ENCODE measurements at places on chromosomes 7 and 10. TPM values are rescaled to one million over a fixed set of nuclear protein-coding genes. Genes with fewer than 3 reads are reported as not detected.

Gene DIP2C
- total RNA-seq = 13.2 TPM

Gene MLXIPL
- total RNA-seq = 3.0 TPM

Gene BHLHA15
- total RNA-seq = 1.8 TPM

Gene HILPDA
- 17.4 TPM for total RNA-seq

Gene PIP
- not detected for total RNA-seq

Gene HTRA1
- 2.4 TPM for total RNA-seq

Gene TAS2R38
- not detected for total RNA-seq

Gene KNDC1
- total RNA-seq = 1.2 TPM

Gene FRMPD2
- total RNA-seq = 1.9 TPM

GRCh38 chr7:2094454-2095045 lies 138.2 kb downstream of the MAD1L1 start:
- no peaks in the 10 kb centered on the region for H3K36me3 ChIP-seq
- H3K4me1 ChIP-seq = no peaks in the 10 kb centered on the region
- DNase-seq = no peak
- H3K27me3 ChIP-seq = no peaks in the 10 kb centered on the region

DNA sequence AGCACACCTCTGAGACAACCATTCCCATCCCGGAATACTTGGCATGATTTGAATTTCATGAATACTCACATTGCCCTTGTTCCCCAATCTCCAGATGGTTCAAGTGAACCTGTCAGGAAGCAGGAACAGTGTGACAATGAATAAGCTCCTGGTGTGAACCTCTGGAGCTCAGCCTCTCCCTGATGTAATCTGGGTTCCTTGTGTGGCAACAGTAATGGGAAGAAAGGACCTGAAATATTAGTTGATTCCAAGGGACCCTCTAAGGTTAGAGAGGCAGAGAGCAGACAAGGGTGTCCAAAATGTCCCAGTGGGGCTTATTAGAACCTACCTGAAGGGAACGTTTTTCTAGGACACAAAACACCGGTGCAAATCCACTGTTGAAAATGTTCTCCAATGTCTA lies 8.5 kb downstream of the OR2A7 start:
- H3K4me1 ChIP-seq = no peaks in the 10 kb centered on the region
- DNase-seq = peak; percentile 13
- H3K36me3 ChIP-seq = peaks cover 6% of the 10 kb centered on the region

DNA sequence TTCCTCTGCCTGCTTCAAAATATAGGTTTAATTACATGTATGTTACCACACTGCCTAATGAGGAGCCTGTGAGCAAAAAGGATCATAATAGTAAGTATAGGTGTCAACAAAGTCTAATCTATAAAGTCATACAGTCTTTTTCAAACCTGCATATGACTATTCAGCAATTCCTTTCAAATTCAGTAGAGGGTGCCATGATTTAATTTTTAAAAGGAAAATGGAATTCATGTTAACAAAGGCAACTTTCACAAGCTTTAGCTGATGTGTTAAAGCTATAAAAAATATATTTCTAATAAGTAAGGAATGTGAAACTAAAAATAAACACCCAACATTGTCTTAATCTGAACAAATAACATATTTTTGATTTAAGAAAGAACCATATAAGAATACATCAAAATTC lies 52.1 kb downstream of the MPP7 start:
- H3K27me3 ChIP-seq = no peaks in the 10 kb centered on the region
- no peaks in the 10 kb centered on the region for H3K36me3 ChIP-seq
- no peak overlapping the region for H3K27ac ChIP-seq
- DNase-seq = no peak
- no peaks in the 10 kb centered on the region for H3K4me1 ChIP-seq

- H3K36me3 ChIP-seq = no peaks in the 10 kb centered on the region
- no peaks in the 10 kb centered on the region for H3K4me1 ChIP-seq
- no peak overlapping the region for H3K4me3 ChIP-seq
Observed at GRCh38 chr10:101452593-101452992, 98.6 kb downstream of the BTRC start.

- no peaks in the 10 kb centered on the region for H3K4me1 ChIP-seq
- H3K4me3 ChIP-seq = no peak overlapping the region
- no peaks in the 10 kb centered on the region for H3K36me3 ChIP-seq
- peaks cover 51% of the 10 kb centered on the region for H3K27me3 ChIP-seq
- H3K27ac ChIP-seq = no peak overlapping the region
Observed at GRCh38 chr7:156363751-156364150, 276.8 kb upstream of the RNF32 start.

GRCh38 chr10:34809796-34810195 lies 5.3 kb downstream of the PARD3 start:
- no peaks in the 10 kb centered on the region for H3K27me3 ChIP-seq
- H3K27ac ChIP-seq = peak overlapping the region; percentile 12
- peaks cover 20% of the 10 kb centered on the region for H3K36me3 ChIP-seq
- peak overlapping the region; percentile 48 for H3K4me3 ChIP-seq
- no peak for DNase-seq

DNA sequence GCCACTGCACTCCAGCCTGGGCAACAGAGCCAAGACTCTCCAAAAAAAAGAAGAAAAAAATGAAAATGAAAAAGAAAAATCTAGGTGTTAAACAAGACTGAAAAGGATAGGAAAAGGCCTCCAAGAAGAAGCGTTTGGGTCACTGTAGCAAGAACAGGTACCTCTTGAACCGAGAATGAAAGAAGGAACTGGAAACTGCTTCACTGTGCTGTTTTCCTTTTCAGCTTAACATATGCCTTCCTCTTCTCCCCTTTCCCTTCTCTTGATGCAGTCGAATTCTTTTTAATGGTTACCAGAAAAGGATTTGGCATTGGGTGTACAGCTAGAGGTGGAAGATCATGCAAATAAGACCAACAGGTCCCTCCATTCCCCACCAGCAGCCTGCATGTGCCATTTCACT lies 28.1 kb downstream of the LRRC4 start:
- H3K4me3 ChIP-seq = no peak overlapping the region
- no peaks in the 10 kb centered on the region for H3K4me1 ChIP-seq
- H3K27me3 ChIP-seq = no peaks in the 10 kb centered on the region
- no peak for DNase-seq
- H3K36me3 ChIP-seq = no peaks in the 10 kb centered on the region

GRCh38 chr7:17367502-17367901 lies 69.0 kb downstream of the AHR start:
- H3K27ac ChIP-seq = no peak overlapping the region
- H3K27me3 ChIP-seq = no peaks in the 10 kb centered on the region
- no peak for DNase-seq
- peaks cover 23% of the 10 kb centered on the region for H3K36me3 ChIP-seq
- no peak overlapping the region for H3K4me3 ChIP-seq

DNA sequence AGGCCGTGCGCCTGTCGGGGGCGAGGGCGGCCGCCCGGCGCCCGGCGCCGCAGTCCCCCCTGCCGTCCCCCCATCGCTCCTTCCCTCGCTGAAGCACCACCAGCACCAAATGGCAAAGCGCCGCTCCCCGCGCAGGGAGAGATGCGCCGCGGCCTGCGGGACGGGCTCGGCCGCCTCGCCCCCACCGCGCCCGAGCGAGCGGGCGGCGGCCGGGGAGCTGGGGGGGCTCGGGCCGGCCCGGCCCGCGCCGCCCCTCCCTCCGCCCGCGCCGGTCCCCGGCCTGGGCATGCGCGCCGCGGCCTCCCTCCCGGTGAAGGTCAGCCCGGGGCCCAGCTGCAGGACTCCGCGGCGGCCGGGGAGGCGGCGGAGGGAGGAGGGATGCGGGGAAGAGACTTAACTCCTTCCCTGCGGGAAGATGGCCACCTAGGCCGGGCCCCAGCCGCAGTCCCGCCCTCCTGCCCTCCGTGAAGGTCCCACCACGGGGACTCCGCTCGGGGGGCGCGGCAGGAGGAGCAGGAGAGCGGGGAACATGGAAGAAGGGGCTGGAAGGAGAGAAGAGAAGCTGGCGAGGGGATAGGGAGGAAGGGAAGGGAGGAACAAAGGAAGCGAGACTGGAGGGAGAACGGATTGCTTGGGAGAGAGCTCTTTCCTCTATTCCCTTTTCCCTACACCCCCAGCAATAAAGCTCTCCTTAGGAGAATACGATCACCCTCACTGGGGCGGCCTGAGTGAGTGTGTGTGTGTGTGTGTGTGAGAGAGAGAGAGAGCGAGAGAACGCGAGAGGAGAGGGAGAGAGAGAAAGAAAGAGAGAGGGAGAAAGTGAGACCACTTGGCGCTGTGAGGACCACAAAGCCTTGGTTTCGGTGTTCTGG lies 3.4 kb upstream of the SMARCD3 start:
- H3K4me3 ChIP-seq = peak overlapping the region; percentile 42
- peaks cover 28% of the 10 kb centered on the region for H3K4me1 ChIP-seq
- H3K27ac ChIP-seq = no peak overlapping the region

GRCh38 chr10:22340329-22341189 lies 4.7 kb upstream of the SPAG6 start:
- no peaks in the 10 kb centered on the region for H3K4me1 ChIP-seq
- peak; percentile 61 for DNase-seq
- peaks cover 14% of the 10 kb centered on the region for H3K36me3 ChIP-seq
- H3K4me3 ChIP-seq = peak overlapping the region; percentile 77
- H3K27ac ChIP-seq = peak overlapping the region; percentile 47

GRCh38 chr10:50216418-50216817 lies 34.9 kb downstream of the ASAH2 start:
- H3K27me3 ChIP-seq = peaks cover 6% of the 10 kb centered on the region
- H3K36me3 ChIP-seq = no peaks in the 10 kb centered on the region
- H3K27ac ChIP-seq = no peak overlapping the region
- no peak overlapping the region for H3K4me3 ChIP-seq
- no peaks in the 10 kb centered on the region for H3K4me1 ChIP-seq

- peaks cover 71% of the 10 kb centered on the region for H3K27me3 ChIP-seq
- H3K4me3 ChIP-seq = no peak overlapping the region
- no peaks in the 10 kb centered on the region for H3K36me3 ChIP-seq
- H3K4me1 ChIP-seq = no peaks in the 10 kb centered on the region
Observed at GRCh38 chr10:99484626-99485581, 47.8 kb upstream of the NKX2-3 start.

GRCh38 chr10:13949844-13950542 lies 363.2 kb downstream of the PRPF18 start:
- no peak overlapping the region for H3K4me3 ChIP-seq
- no peak overlapping the region for H3K27ac ChIP-seq
- H3K27me3 ChIP-seq = peaks cover 32% of the 10 kb centered on the region
- DNase-seq = no peak

- H3K27ac ChIP-seq = no peak overlapping the region
- peaks cover 15% of the 10 kb centered on the region for H3K4me1 ChIP-seq
- H3K27me3 ChIP-seq = peaks cover 6% of the 10 kb centered on the region
- H3K36me3 ChIP-seq = peaks cover 12% of the 10 kb centered on the region
- H3K4me3 ChIP-seq = peak overlapping the region; percentile 56
Observed at GRCh38 chr7:27179503-27180430, 5.3 kb downstream of the HOXA11 start.

GRCh38 chr7:157396316-157397035 lies 59.7 kb downstream of the DNAJB6 start:
- peaks cover 72% of the 10 kb centered on the region for H3K36me3 ChIP-seq
- no peak overlapping the region for H3K27ac ChIP-seq
- no peak for DNase-seq
